ENCODE measurements at places on chromosomes 3 and 15.

DNA sequence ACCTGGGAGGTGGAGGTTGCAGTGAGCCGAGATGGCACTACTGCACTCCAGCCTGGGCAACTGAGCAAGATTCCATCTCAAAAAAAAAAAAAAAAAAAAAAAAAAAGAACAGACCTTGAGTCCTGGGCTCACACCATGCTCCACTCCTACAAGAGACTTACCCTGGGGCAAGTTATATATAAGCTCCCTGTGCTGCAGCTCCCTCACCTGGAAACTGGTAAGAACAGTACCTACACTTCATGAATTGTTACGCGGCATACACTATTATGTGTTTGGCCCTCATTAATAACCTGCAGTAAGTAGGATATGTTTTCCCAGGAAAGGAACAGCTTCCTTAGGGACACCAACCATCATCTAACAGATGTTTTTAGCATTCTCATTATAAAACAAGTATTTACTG lies 119.6 kb downstream of the FMN1 start:
- DNase-seq, result peak; percentile 42

- no peak for DNase-seq
These were observed 35.0 kb downstream of the C3orf85 start for GRCh38 chr3:109171479-109171878.

GRCh38 chr15:86935841-86936240 lies 856.2 kb downstream of the AGBL1 start:
- no peak for DNase-seq

DNA sequence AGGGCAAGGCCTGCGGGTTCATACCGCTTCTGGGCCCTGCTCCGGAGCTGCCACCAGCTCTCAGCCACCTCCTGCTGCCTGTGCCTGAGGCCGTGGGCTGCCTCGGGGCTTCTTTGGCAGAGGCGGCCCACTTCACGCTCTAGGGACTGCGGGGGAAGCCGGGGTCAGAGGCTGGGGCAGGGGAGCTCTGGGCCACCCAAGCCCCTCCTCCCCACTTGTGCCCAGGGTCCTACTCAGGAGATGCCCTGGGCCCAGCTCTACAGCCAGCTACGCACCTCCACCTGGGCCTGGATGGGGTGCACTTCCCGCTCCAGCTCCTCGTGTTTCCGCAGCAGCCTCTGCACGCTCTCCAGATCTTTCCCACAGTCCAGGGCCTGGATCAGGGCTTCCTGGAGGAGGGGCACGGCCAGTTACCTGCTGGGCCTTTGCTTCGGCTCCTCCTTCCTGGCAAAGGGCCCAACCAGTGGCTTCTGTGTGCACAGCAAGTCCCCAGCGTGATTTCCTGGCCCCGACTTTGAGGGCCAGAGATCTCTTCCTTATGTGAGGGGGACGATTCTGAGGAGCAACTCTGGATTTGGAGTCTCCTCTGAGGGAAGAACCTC lies 24.0 kb downstream of the PLA2G4B start:
- peak; percentile 82 for DNase-seq

DNA sequence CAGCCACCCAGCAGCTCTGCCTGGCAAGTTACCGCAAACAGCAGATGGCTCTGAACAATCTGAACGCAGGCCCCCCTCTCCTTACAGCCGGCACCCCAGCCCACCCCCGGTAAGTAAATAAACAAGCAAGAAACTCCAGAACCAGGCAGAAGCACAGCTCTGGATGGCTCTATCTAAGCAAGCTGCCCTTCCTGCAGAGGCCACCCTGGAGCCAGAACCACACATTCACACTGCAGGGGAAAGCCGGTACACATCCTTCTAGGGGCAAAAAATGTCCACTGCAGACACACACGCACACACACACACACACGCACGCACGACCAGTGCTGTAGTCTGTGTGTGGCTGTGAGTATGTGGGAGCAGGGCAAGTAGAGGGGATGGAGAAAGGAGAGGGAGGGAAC lies 63.9 kb downstream of the ADCY5 start:
- DNase-seq, result peak; percentile 55

- no peak for DNase-seq
These were observed 1066.1 kb downstream of the FHIT start for GRCh38 chr3:60185161-60185560.

- DNase-seq, result peak; percentile 61
These were observed 65.6 kb downstream of the MAP2K5 start for GRCh38 chr15:67607959-67608637.

Measured in mucosa of descending colon (tissue), 3 donors.